ENCODE measurements at places on chromosomes 2 and 18.
A peak's percentile ranks its signal among the peaks of the same experiment; 100 is the strongest.

DNA sequence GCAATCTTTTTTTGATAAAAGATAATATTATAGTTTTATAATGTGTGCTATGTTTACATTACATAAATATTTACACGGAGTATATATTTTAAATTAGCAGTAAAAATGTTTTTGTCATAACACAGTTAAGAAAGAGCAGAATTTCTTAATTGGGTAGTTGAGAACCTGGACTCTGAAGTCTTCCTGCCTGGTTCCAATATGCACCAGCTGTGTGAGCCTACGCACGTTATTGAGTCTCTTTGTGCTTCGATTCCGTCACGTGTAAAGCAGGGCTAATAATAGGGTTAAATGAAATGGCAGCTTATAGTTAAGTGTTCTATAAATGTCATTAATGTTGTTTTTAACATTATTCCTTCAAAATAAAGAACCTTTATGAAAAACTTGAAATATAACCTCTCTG is 1.2 kb upstream of the CCDC88A start:
- DNase-seq, result no peak

DNA sequence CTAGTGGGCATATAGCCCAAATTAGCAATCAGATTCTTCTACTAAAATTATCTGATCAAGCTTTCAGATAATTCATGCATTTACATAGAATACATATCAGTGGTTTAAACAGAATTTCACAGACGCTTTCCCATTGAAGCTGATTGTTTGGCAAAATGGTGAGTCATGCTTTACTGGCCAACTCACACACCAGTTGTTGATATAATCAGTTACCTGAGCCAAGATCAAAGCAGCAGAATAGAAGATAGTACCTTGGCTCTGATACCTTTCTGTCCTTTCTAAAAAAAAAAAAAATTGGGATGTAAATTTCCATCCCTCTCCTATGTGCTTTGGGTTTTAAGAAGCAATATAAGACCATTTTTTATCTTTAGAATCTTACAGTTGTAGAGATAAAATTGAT is 178.0 kb downstream of the MCFD2 start:
- peak; percentile 10 for DNase-seq

- no peak for DNase-seq
These were observed 36.8 kb upstream of the IGFBP2 start for GRCh38 chr2:216596236-216596979.

DNA sequence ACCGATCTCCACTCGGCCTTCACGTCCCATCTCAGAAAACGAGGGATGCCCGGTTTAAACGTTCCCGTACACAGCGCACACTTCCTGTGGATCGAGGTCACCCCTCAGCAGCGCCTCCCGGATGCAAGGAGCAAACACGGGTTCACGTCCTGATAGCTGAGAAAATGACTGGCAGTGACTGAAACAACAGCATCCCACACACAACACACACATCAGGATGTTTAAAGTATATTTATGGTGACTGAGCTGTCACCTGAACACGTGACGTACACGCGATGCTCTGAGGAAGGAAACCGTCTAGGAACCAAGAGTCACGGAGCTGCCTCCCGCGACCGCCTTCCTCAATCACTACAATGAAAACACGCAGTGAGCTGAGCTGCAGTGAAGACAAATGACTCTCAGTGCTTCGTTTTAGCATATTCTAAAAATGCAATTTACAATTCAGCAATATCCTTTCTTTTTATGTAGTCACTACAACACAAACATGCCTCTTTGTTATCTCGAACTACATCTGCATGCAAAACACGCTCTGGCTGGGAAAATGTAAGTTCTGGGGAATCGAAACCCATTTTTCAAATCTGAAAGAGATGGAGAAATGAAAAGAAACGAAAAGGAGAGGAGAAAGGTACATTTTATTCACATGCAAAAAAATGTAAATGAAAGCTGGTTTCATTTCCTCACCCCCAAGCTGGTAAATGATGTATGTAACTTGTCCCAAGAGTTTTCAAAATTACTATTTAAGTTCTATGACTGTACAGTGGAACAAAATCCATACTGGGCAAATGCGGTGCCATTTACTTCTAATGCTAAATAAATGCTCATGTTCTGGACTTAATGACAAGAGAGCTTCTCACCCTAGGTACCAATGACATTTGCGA is 19.8 kb downstream of the HDAC4 start:
- DNase-seq, result no peak

GRCh38 chr2:195820373-195820772 is 163.3 kb downstream of the SLC39A10 start:
- DNase-seq, result no peak

DNA sequence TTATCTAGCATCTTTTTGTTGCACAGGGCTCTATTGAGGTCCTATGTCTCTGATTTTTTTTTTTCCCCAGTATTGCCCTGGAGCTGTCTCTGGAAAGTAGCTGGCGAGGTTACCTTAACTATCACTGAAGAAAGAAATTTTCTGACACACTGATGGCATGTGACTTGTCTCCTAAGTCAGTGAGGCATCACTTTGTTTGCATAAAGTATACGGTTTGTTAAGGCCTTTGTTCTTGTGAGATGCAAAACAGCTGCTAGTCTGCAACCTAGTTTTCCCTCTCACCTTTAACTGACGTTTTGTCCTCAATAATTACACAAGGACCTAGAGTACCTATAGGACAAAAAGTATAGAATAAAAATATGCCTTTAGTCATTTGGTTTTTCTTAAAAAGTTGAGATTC is 41.8 kb downstream of the UBXN4 start:
- no peak for DNase-seq

DNA sequence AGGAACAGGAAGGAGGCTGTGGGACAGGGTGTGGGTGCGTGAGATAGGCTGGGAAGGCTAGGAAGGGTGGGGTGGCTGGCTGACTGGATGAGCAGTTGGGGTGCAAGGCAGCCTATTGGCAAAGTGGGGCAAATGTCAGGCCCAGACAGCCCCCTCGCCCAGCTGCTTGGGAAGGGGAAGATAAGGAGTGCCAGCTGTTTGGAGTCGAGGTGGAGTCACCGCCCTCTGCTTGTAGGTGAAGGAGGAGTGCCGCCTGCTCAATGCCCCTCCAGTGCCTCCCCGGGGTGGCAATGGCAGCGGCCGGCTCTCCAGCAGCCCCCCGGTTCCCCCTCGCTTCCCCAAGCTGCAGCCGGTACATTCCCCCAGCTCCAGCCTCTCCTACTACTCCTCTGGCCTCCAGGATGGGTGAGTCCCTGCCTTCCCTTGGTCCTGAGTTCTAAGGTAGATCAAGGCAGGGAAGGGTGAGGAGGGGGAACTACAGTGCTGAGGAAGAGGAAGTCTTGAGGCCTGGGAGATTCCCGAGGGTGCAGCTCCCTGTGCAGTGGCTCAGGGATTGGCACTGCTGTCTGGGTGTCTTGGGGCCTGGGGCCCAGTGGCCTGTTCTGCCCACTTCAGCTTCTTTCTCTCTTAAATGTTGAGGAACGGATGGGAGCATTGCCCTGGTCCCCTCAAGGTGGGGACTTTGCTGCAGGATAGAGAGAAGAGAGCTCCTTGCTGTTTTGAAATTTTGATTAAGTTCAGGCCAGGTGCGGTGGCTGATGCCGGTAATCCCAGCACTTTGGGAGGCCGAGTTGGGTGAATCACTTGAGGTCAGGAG is 13.3 kb downstream of the GAREM2 start:
- DNase-seq, result no peak

- no peak for DNase-seq
These were observed 29.2 kb downstream of the HS6ST1 start for GRCh38 chr2:128289439-128289838.

GRCh38 chr2:177118636-177119035 is 94.0 kb upstream of the HNRNPA3 start:
- no peak for DNase-seq

DNA sequence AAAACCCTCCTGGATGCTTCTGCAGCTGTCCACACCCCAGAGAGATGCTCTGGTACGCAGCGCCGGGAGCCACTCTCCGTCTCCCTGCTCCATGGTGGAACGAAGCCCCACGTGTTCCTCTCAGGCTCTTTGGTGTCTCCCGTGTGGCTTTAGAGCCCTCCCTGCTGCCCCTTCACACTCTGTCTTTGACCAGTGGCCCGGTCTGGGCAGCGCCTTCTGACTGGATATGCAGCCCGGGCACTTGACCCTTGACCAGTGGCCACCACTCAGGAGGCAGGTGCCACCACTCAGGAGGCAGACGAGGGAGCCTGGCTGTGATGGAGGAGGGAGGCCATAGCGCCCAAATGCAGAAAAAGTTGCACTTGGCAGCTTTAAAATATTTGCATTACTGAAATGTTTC is 214.5 kb upstream of the SALL3 start:
- no peak for DNase-seq

GRCh38 chr2:197599285-197599965 is 76.0 kb downstream of the RFTN2 start:
- DNase-seq, result peak; percentile 10

GRCh38 chr2:99605036-99605435 is 115.2 kb upstream of the REV1 start:
- DNase-seq, result no peak

DNA sequence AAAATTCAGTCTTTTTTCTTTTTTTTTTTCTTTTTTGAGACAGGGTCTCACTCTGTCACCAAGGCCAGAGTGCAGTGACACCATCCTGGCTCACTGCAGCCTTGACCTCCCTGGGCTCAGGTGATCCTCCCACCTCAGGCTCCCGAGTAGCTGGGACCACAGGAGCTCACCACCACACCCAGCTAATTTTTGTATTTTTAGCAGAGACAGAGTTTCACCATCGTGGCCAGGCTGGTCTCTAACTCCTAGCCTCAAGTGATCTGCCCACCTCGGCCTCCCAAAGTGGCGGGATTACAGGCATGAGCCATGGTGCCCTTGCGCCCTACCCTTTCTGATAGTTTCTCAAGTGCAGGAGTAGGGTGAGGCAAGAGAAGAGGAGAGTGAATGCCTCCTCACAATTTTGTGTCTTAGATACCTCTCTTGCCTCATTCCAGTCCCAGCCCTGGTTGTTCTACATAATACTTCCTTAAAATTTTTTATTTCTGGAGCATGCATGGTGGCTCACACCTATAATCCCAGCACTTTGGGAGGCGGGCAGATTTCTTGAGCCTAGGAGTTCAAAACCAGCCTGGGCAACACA is 68.2 kb upstream of the CAB39 start:
- DNase-seq, result no peak

- DNase-seq, result no peak
These were observed 63.5 kb downstream of the ARHGAP15 start for GRCh38 chr2:143192716-143193115.

DNA sequence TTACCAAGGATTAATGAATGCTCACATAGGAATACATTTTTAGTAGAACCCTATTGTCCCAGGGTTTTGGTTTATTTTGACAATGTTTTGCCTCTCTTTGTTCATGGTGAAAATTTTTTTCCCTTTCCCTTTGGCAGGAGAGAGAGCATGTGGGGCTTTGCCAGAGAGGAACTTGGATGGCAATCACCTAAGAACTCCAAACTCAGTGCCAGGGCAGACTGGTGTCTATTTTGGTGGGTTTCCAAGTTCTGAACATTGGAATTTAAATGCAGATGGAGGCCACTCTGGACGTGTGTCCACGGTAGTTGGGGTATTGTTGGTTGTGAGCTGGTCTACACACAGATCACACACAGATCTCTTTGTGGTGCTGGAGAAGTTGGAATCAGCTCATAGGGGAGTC is 2091.1 kb upstream of the PIK3C3 start:
- no peak for DNase-seq

DNA sequence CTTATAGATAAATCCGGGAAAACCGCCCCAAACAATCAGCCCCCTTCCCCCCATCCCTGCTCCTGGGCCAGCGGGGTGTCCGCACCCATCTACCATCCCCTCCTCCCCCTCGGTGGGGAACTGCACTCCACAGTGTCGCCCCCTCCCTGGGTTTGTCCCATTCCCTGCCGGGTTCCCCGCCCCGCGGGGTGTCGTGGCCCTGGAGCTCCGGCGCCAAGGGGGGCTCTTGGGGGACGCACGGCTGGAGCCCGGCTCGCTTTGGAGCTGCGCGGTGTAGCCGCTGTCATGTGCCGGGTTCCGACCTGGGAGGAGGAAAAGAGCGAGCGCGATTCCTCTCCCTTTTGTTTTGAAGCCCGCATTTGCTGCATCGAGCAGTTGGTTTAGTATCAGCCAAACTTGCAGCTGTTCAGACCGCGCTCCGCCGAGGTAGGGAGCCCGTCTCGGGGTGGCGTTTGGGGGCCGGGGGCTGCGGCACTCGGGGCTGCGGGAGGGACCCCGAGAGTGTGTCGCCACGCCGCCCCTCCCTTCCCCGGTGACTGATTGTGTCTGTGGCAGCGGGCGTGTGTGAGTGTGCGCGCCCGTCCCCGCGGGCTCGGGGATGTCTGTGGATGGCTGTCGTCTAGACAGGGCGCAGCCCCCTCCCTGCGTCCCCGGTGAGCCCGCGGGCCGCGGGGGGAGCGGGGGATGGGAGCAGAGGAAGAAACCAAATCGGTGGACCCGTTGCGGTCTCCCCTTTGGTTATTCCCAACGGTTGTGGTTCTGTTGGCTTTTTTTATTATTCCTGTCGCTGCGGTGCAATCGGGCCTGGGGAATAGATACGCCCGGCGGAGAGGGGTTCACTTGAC is 797 bp downstream of the CTIF start:
- no peak for DNase-seq

DNA sequence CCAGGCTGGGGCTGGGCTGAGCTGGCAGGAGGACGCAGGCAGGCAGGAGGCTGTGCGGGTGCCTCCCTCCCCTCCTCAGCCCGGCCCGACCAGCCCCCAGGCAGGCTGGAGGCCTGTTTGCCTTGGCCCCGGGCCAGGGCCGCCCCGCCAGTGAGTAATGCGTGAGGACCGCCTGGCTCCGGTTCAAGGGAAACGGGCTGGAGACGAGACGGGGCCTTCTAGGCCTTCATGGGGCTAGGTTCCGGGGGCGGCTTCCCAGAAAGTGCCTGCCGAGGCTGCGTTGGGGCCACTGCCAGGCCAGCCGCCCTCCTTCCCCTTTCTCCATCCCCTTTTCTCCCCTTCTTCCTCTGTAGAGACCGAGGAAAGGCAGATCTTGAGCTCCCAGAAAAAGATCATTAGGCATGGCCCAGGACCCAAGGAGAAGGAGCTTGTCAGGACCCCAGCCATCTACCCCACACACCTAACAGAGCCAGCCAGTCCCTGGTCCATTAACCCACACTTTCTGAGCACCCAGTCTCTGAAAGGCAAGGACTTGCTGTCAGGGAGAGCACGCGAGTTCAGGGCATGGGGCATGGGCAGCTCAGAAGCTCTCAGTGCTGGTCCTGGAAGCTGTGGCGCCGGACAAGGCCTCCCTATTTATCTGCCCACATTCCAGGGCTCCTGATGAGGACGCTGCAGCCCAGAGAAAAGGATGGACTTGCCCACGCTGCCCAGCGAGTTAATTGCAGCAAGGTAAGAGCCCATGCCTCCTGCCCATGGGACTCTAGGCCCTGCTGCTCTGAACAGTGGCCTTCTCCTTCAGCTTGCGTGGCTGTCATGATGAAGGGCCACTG is 48.5 kb downstream of the SMAD7 start:
- no peak for DNase-seq

- no peak for DNase-seq
These were observed 282.7 kb downstream of the DLGAP1 start for GRCh38 chr18:4172196-4173100.

GRCh38 chr2:203893401-203893800 is 25.8 kb downstream of the CTLA4 start:
- no peak for DNase-seq

- DNase-seq, result no peak
These were observed 1.3 kb downstream of the ITM2C start for GRCh38 chr2:230865766-230866755.

Measured in epithelial cell of prostate (primary cell).